CD8-positive, alpha-beta memory T cell (primary cell): ENCODE measurements at places on chromosomes 6 and 20. TPM values are rescaled to one million over a fixed set of nuclear protein-coding genes. Genes with fewer than 3 reads are reported as not detected.

PAX1 gene
- not detected for total RNA-seq

- H3K4me3 ChIP-seq: no peak overlapping the region
- H3K27ac ChIP-seq: no peak overlapping the region
- H3K4me1 ChIP-seq: no peaks in the 10 kb centered on the region
These were observed 50.8 kb upstream of the AIG1 start for GRCh38 chr6:143009851-143010250.

- no peak overlapping the region for H3K27ac ChIP-seq
- DNase-seq: no peak
- H3K27me3 ChIP-seq: no peaks in the 10 kb centered on the region
- no peaks in the 10 kb centered on the region for H3K36me3 ChIP-seq
- H3K4me1 ChIP-seq: no peaks in the 10 kb centered on the region
These were observed 22.5 kb downstream of the SOX4 start for GRCh38 chr6:21616005-21616404.

DNA sequence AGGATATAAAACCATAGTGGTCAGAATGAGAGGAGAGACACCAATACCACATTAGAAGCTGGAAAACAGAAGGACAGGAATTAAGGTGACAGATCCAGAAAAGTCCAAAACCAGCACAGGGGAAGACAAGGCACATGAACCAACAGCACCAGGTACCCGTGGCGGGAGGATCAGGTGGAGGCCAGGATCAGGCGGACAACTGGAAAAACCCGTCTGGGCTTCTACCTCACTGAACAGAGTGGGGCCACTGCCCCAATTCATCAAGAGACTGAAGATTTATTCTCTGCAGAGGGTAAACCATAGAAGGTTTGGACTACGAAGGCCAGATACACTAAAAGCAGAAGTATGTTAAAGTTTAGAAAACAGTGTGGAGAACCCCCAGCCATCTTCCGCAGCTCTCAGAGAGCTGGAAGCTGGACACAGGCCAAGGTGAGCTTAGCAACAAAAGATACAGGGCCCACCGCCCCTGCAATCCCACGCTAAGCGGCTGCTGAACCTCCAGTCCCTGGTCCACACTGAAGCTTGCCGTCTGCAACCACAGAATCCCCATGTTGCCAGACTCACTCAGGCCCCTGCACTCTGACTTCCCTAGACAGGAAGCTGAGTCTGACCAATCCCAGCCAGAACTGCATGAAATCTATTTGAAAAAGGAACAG, 29.9 kb downstream of the ABHD12 start:
- no peak overlapping the region for H3K27ac ChIP-seq
- no peaks in the 10 kb centered on the region for H3K4me1 ChIP-seq
- H3K27me3 ChIP-seq: no peaks in the 10 kb centered on the region
- H3K36me3 ChIP-seq: no peaks in the 10 kb centered on the region
- DNase-seq: no peak

GRCh38 chr6:25278261-25278913, 787 bp upstream of the CARMIL1 start:
- H3K36me3 ChIP-seq: no peaks in the 10 kb centered on the region
- no peaks in the 10 kb centered on the region for H3K27me3 ChIP-seq
- H3K4me3 ChIP-seq: peak overlapping the region; percentile 54
